ENCODE measurements at places on chromosomes 7 and 10.
A peak's percentile ranks its signal among the peaks of the same experiment; 100 is the strongest.

DNA sequence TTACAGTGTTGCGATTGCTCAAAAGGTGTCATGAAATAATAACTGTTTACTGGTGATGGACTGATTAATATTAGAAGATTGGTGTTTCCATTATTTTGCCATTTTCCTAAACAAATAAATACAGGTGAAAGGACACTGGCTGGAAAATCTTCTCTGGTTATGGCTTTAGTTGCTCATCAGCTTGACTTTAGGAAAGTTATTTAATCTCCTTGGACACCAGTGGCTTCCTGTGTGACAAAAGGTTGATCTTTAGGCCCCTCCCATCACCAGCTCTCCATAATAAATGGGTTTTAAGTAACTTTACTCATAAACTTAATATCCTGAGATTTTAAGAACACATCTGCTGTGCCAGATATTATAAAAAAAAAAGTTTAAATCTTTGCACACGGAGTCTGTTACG lies 737 bp downstream of the CABCOCO1 start:
- peak; percentile 5 for DNase-seq

- no peak for DNase-seq
Measured at GRCh38 chr10:33803248-33803647, 468.8 kb upstream of the NRP1 start.

DNA sequence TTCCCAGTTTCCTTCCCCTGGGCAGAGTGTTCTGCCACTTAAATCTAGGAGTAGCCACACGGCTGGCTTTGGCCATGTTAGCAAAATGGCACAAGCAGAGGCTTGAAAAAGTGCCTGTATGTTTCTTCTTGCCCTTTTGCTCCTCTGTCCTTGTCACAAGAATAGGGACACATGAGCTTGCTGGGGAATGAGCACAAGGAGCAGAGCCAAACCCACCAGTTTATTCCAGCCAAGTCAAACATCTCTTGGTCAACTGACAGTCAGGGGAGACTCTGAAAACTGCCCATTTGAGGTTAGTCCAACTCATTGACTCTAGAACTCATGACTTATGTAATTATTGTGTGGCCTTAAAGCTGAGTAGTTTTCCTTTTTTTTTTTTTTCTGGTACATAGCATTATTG lies 739.7 kb upstream of the FZD8 start:
- DNase-seq = no peak

- no peak for DNase-seq
Measured at GRCh38 chr7:91520645-91521044, 256.4 kb downstream of the FZD1 start.

- no peak for DNase-seq
Measured at GRCh38 chr10:133212853-133213494, 17.0 kb upstream of the UTF1 start.

DNA sequence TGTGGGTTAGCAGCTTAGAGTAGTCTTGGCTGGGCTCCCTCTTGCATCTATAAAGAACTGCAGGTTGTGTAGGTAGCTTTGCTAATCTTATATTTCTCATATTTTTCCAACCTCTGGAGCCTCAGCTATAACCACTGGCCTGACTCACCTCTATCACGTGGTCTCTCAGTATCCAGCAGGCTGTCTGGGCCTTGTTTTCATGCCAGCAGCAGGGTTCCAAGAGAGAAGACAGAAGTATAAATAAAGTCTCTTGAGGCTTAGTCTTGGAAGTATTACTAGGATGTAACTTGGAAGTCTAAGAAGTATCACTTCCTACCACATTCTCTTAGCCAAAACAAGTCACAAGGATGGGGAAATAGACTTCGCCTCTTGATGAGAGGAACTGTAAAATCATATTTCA lies 73.3 kb downstream of the WIPF3 start:
- DNase-seq = no peak

DNA sequence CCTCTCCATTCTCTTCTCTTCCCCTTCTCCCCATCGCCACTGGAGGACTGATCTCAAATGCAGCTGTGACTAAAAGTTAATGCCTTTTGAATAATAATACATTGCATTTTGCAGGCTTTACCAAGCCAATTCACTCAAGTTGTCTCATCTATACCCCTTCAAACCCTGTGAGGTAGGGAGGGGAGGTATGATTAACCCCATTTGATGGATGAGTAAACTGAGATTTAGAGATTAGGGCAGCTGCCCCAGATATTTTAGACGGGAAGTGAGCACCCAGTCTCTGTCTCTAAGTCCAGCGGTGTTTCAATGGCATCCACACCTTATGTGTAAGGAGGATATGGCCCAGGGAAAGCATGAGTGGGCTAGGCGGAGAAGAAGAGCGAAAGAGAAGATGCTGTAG lies 1.1 kb downstream of the CPA5 start:
- no peak for DNase-seq

DNA sequence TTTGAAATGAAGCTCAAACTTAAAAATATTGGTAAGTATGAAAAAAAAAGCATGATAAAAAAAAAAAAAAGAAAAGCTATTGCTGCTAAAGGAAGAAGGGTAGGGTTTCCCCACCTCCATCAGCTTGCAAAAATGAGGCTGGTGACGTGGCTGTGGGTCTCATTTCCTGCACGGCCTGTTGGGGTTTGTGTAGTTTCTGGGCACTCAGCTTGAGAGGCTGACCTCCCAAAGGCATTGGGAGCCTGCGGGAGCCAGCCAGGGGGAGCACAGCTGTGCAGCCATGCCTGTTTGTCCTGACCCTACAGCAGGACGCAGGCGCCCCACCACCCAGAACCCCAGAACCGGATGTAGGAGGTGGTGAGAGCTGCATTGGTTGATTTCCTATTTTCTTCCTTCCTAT lies 48.8 kb upstream of the CARD11 start:
- no peak for DNase-seq

GRCh38 chr10:12195603-12196506 lies at the start of the genes CDC123 and NUDT5:
TSS of gene CDC123 (plus strand) at chr10:12196188. CDS start at chr10:12196246, 58 bp downstream.
TSS of gene NUDT5 (minus strand) at chr10:12195891. CDS start at chr10:12186291, 9,600 bp downstream.
- peak; percentile 95 for DNase-seq

DNA sequence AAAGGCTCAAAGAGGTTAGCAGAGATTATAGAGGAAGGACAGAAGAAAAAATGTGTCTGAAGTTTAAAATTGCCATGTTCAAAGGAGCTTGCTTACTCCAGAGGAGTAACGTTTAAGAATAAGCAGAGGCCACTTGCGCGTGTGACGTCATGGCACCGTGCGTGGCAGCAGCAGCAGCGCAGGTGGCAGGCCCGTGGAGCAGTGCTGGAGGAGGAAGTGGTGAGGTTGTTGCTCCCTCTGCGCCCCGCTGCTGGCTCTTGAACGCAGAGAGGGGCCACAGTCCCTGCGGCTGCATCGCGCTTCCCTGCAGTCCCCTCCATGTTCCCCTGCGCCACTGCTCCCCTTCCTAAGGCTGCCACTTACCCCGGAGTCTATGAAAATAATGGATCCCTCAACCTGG lies 37.5 kb downstream of the GDI2 start:
- DNase-seq = no peak

- DNase-seq = no peak
Measured at GRCh38 chr10:112732277-112732921, 217.6 kb upstream of the TCF7L2 start.

GRCh38 chr7:90520484-90520883 lies 51.0 kb downstream of the PTTG1IP2 start:
- DNase-seq = peak; percentile 32

GRCh38 chr10:99232360-99232999 lies 3.2 kb downstream of the HPSE2 start:
- DNase-seq = peak; percentile 20

DNA sequence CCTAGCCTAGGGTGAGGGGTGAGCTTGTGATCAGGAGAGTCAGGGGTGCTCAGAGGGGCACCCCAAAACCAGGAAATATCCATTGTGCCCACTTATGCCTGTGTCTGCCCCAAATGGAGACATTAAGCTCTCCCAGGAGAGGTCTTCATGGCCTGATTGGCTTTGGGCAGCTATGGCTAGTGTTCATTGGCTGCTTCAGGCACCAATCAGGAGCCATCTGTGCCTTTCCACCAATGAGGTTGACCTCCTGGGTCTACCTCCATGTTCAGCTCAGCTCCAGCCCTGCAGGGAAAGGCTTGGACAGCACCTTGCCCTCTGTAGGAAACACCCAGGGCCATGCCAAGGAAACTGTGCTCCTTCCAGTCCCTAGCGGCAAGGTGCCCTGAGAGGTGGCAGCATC lies 23.9 kb upstream of the HSPB1 start:
- peak; percentile 31 for DNase-seq

- DNase-seq = no peak
Measured at GRCh38 chr10:123160311-123160980, 6.2 kb downstream of the BUB3 start.

- DNase-seq = no peak
Measured at GRCh38 chr7:391961-392524, 102.1 kb downstream of the FOXL3 start.

DNA sequence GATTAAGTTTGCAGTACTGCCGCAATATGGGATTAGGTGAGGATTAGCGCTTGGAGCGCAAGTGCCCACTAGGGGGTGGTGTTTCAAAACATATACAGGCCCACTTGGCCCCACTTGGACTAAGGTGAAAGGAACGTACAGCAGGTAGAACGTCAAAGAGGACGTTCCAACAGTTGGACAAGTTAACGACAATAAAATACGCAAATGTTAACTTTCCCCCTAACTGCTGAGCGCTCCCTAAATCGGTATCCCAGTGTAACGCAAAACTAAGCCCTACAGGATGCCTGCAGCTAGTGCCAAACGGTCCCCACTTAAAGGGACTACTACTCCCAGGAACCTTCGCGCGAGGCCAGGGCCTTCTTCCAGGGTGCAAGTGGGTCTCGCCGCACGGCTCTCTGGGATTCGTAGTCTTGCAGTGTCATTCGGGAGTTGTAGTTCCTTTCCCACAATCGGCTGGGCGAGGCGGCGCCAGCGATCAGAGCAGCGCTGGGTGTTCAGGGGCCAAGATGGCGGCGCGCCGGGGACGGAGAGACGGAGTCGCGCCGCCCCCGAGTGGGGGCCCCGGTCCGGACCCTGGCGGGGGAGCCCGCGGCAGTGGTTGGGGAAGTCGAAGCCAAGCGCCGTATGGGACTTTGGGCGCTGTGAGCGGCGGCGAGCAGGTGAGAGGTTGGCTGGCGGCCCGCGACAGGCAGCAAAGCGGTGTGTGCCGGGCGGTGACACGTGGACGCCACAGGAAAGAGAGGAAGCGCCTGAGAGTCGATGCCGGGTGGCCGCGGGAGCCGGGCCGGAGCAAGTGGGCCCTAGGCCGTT lies at the start of gene PPRC1:
TSS of gene PPRC1 (plus strand) at position 478 of the 810 bp plus-strand sequence. CDS start at position 507, 29 bp downstream.
- DNase-seq = peak; percentile 100

GRCh38 chr7:66258409-66258808 lies 53.3 kb downstream of the TPST1 start:
- DNase-seq = no peak

GRCh38 chr10:105468759-105469158 lies 827.7 kb downstream of the SORCS3 start:
- DNase-seq = no peak

GRCh38 chr7:85046534-85046933 lies 140.3 kb downstream of the SEMA3D start:
- DNase-seq = no peak

DNA sequence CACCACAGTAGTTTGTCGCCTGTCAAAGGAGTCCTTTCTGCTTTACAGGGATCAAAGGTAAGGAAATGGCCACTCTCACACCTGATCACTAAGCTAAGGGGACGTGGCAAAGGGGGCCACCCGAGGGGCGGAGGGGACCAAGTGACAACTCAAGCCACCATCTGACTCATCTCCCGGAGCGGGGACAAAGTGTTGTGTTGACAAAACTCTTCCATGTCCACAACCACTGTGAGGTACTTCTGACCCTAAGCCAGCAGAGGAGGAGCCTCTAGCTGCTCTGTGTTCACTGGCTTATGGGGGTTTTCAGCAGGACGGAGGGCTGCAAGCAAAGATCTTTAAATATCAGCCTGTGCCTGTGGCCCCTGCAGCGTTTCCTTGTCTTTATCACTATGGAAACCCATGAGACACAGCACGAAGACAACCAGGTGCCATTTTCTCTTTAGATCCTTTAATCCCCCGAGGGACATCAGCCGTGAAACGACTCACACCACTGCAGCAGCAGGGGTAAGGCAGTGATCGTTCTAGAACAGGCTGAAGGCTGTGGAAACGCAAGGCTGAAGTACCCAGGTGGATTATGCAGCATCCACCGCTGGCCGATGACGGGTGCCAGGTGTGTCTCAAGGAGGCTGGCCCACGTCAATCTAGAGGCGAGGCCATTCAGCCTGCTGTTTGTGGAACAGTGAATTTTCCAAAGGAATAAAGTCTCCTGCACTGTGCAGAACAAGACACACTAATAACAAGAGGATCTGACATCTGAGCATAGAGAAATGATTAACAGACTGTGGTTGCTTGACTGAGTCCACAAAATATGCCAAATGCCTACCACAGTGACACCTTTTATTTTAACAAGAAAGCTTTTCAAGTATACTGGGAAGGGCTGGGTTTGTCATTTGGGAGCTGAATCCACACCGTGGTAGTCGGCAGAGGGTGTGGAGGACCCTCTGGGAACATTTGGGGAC lies 26.6 kb upstream of the DDC start:
- DNase-seq = no peak

DNA sequence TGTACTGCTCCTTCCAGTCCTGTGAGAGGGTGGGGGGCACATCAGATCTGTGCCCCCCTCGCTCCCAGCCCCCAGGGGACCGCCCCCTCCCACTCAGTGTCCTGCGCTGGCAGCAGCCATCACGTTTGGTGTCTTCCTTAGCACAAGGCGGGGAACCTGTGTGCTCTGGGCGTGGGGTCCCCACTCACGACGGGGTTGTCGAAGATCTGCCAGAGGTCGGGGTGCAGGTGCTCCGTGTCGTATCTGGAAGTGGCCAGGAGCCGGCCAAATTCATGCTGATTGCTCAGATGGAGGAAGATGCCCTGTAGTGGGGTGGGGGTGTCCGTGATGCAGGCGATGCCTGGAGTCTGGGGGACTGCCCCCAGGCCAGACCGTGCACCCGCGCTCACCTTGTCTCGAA lies 7.2 kb downstream of the PLOD3 start:
- no peak for DNase-seq

- DNase-seq = peak; percentile 66
Measured at GRCh38 chr7:35003679-35004303, 33.5 kb downstream of the DPY19L1 start.

- DNase-seq = peak; percentile 80
Measured at GRCh38 chr10:103605359-103606096, 112.0 kb downstream of the NEURL1 start.

DNA sequence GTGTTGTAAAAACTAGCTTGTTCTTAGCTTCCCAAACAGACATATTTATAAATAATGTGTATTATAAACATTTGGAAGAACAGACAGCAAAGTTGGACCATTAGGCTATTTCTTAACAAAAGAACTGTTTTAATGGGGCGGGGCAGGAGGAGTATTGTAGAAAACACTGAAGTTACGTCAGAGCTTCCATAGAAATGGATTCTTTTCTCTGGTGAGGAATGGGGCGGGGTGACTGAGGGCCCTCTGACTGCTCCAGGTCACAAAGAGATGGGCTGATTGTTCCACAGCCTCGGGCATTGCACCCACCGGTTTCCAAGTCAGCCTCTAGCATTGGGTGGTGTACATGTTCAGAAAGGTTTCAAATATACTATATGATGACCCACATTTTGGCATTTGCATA lies 36.8 kb upstream of the ADAM12 start:
- DNase-seq = no peak

- DNase-seq = no peak
Measured at GRCh38 chr7:28547115-28547514, 134.8 kb downstream of the CREB5 start.
